NCI-H1092 treated with DMSO at 0.1 percent for 48 hours (cell line): ENCODE measurements at places on chromosomes 7 and 10.

DNA sequence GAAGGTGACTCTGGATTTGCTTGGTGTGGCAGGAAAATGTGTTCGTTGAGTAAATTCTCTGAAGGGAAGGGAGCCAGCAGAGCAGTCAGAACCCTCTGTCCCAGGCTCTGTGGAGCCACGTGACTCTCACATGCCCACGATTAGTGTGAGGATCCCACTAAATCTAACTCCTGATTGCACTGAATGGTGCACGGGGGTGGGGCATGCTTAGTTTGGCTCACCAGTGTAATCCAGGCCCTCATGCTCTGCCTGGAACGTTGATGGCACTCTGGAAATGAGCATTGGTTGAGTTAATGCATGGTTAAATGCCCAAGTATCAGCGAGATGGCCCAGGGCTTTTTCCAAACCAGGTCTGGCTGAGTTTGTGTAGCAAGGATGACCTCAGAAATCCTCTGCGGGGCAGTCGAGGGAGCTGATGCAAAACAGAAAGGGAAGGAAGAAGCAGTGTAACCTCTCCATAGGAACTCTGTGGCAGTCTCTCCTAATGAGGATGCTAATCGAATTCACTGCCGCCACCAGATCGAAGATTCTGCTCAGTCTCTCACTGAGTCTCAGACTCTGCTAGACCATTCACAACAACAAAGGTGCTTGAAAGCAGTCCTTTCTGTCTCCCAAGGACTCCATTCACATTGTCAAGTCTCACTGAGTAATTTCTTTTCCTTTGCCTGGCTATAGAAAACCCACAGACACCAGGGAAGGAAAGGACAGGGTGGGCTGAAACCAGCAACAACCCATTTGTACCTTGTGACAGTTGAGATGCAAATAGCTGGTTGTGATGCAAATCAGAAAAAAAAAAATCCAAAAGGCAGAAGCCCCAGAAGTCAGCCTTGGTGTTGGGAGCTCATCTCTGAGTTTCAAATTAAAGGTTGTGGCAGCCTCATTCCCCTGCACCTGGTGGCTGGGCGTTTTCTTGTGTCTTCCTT, 98.1 kb downstream of the C10orf105 start:
- DNase-seq = no peak

- no peak for DNase-seq
Observed at GRCh38 chr7:157652161-157652953, 315.6 kb downstream of the DNAJB6 start.

DNA sequence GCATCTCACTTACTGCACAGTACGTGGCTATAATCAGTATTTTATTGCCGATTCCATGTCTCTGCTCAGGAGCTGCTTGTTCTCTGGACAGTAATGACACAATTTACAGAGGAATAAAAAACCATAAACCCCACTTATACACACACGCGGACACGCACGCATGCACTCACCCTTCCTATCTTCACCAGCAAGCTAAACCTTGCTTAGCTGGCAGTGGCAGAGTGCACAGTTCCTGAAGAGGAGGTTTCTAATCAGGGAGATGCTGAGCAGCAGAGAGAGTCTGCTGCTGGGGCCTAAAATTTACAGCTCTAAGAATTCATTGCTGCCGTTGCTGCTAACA, 66.3 kb downstream of the SND1 start:
- no peak for DNase-seq

DNA sequence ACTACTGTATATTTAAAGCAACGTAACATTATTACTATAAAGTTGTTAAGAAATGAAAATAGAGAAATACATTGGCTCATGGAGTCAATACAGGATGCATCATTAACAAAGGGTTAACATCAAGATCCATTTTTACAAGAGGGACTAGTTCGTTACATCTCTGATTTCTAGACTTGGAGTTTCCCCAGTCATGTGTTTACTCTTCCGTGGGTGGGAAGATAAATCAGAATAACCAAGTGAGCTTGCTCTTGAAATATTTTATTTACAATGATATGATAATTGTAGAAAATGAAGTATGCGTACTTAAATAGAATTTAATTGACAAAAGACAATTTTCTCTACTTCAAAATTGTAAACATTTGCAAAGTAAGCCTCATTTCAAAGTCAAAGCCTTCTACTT, 1.0 kb upstream of the PRKAR2B start:
- peak; percentile 41 for DNase-seq

DNA sequence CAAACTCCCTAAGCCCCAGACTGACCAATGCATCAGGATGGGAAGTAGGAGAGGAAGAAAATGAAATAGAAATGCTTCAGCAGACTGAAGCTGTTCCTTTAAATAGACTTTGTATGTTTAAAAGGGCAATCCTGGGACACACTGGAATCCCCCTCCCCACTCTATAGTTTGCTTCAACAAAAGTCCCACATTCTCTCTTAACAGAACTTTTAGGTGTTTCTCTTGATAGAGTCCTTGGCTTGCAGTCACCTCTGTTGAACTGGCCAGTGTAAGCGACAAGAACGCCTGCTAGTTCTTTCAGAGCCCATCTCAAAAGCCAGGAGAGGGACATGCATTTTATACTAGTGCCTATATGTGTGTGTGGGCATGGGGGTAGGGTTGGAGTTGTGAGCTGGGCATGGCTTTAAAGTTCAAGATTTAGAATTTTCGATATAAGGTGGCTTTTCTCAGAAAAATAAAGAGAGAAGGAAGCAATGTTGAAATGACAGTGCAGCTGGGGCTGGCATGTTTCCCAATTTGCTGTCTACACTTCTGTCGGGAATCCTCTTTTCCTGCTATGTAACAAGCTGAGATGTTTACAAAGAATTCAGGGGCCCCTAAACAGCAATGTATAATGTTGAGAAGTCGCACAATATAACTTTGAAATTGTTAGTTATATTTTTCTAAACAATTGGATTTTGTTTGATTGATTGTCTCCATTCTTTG, 2.1 kb downstream of the TBX20 start:
- no peak for DNase-seq

DNA sequence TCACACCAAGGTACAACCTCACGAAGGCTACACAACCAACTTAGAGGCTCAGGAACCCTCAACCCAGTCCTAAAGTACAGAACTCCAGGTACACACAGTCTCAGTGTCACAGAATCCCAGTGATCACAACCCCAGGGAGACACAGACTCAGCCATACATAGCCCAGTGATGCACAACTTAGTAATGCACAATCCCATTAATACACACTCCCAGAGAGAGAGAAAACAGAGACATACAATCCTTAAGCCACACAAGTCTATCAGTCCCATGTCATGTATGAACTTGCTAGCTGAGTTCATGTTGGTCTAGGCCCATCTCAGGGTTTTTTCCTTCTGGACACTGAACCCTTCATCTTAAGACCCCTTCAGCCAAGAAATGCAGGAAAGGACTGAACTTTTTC, 4.6 kb downstream of the KCNIP2 start:
- no peak for DNase-seq

GRCh38 chr10:125231116-125231812, 70.9 kb upstream of the CTBP2 start:
- no peak for DNase-seq

DNA sequence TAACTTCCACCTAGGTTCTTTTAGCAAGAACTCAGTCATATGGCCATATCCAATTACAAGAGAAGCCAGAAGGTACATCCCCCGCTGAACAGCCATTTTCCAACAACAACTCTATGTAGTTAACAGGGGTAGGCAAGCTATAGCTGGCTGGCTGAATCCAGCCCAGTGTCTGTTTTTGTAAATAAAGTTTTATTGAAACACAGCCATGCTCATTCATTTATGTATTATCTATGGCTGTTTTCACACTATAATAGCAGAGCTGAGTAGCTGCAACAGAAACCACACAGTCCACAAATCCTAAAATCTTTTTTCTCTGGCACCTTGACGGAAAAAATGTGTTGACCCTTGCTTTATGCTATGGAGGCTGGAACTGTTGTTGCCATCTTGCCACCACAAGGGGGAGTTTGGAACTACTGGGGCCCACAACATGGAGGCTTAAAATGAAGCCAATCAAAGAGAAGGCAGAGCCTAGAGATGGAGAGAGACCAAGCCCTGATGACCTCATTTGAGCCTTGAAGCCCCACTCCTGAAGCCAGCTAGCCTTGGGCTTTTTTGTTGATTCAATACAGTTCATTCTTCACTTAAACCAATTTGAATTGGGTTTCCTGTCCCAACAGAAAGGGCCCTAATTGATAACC, 33.3 kb upstream of the XPNPEP1 start:
- DNase-seq = peak; percentile 18

GRCh38 chr10:112732277-112732921, 217.6 kb upstream of the TCF7L2 start:
- DNase-seq = no peak

DNA sequence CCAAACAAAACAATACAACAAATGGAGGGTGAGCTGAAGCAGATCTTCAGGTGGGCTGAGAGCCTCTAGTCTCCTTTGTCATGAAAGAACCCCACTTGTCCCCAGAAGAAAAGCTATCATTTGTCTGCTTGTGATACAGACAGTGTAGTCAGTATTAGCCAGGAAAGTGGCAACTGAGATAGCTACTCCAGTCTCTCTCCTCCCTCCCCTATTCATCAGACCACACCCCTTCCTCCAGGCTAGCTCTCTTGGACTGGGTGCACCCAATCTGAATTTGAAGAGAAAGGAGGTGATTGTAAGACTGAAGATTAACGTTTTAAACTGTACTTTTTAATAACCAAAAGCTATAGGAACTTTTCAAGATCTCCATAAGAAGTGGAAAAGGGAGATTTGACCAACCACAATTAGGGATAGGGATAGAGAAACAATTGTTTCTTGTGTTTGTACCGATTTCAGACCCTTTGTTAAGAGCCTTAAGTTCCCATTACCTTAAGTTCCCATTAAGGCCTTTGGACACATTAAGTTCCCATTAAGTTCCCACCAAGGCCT, 14.1 kb downstream of the BMPR1A start:
- no peak for DNase-seq

GRCh38 chr7:4809666-4810065, 34.2 kb downstream of the AP5Z1 start:
- DNase-seq = no peak

GRCh38 chr10:15122477-15123030, 25.4 kb downstream of the RPP38 start:
- DNase-seq = no peak

GRCh38 chr10:128895473-128895872, 571.6 kb upstream of the MGMT start:
- DNase-seq = no peak

- DNase-seq = no peak
Observed at GRCh38 chr7:24754906-24755506, 2.3 kb downstream of the GSDME start.

DNA sequence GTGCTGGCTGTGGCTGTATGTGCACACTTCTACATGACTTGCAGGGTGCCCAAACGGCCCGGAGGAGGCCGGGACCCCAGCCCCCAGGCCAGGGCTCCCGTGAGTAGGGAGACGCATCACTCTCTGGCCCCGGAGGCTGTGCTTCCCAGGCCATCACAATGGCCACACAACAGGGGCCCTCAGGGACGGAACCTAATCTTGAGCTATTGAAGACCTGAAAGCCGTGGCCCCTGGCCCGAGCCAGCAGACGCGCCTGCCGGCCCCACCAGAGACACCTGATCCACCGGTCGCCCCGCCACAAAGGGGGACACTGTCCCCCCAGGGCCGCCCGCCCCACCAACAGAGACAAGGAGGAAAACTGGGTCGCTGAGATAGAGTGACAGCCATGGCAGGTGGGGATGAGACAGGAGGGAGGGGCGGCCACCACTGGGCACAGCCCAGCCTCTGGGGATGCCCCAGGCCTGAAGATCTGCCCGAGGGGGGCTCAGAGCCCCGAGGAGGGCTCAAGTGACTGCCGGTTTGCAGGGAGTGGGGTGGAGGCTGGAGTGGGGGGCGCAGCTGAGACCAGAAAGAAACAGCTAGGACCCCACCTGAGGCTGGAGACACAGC, 10.2 kb upstream of the LFNG start:
- no peak for DNase-seq

- DNase-seq = no peak
Observed at GRCh38 chr10:100980311-100980710, 7.0 kb downstream of the MRPL43 start.

DNA sequence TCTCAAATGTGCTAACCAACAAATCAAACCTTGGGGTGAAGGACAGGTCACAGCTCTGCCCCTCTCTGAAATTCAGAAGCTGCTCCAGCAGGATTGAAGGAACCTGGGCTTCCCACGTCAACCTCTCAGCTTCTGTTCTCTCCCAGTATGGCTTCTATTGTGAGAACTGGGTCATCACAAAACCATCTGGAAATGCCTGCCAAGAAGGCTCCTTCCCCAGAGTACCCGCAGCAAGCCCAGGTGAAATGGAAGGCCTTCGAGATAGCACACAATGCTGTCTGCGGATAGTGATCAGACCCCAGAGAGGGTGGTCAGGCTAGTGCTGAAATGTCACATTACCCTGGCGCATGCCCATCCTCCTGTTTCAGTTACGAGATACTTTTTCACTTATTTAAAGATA, 16.4 kb upstream of the PROSER2 start:
- no peak for DNase-seq

DNA sequence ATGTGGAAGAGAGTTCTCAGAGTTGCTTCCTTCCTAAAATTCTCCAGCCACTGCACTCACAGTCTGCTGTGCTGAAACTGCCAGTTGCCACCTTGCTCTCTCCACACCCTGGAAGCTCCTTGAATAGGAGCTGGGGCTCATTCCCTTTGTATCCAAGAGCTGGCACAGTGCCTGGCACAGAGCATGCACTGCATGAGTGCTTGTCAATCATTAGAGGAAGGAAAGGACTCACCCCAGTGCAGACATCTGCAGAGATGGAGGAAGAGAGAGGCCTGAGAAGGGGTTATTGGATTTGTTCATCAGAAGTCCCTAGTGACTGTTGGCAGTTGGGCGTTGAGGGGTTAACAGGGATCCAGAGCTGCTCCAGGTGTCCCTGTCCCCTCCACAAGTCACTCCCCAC, 41.7 kb upstream of the DUSP5 start:
- DNase-seq = no peak

DNA sequence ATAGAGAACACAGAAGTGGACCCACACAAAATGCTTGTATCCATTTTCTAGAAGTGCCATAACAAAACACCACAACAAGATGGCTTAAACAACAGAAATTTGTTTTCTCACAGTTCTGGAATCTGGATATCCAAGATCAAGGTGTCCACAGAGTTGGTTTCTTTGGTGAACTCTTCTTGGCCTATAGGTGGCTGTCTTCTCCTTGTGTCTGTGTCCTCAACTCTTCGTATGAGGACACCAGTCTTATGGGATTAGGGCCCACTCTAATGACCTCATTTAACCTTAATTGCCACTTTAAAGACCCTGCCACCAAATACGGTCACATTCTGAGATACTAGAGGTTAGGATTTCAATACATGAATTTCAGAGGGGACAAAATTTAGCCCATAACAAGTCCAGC, 30.8 kb upstream of the C10orf71 start:
- no peak for DNase-seq

DNA sequence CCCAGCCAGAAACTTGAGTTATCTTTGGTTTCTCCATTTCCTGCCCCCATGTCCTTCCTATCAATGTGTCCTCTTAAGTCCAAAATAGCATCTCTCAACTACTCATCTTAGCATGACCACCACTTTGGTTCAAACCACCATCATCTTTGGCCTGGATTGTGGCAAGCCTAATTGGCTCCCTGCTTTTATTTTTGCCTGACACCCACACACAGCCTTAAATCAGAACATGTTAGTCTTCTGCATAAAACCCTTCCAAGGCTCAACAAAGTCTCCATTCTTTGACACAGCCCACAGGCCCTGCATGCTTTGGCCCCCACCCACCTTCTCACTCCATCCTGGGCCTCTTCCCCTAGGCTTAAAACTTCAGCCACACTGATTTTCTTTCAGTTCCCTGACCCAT, 2.0 kb upstream of the TSPAN14 start:
- no peak for DNase-seq

- peak; percentile 80 for DNase-seq
Observed at GRCh38 chr7:70583965-70584883, 547.7 kb upstream of the GALNT17 start.
